Astrocyte (in vitro differentiated cells and primary cell): ENCODE measurements at places on chromosomes 1 and 21. TPM values are rescaled to one million over a fixed set of nuclear protein-coding genes. Genes with fewer than 3 reads are reported as not detected.

DNA sequence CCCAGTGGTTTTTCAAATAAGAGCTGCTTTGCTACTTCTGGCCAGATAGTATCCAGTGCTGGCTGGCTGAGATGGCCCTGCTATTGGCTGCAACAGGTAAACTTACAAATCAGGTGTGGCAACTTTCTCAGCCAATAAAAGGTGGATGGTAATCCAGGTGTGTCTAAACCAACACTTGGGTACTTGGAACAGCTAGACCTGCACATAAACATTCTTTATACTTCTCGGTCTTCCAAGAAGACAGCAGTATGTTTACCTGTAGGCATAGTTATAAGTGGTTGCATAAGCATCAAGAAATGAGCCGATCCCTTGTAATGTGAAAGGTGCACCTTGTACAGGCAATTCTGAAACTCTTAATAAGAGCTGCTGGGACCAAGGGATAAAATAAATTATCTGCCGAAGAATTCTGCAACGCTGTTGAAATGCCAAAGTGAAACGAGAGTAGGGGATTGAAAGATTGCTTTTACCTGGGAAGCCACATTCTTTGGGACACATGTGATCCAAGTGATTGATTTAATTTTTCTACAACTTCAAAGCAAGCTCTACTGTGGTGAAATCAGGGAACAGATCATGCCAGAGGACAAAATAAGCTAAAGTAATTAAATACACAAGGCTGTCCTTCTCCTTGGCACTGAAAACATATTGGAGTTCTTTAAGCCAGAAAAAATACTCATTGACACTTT, at the start of gene CLDN8:
CLDN8 (minus strand) TSS at position 57 of the 683 bp plus-strand sequence. CDS start 172 bp downstream, outside the sequence.
- no peak within 1 kb of the TSS for H3K4me3 ChIP-seq
- no peaks in the 10 kb centered on the region for H3K36me3 ChIP-seq
- H3K27me3 ChIP-seq, result no peaks in the 10 kb centered on the region
- no peak for DNase-seq

DNA sequence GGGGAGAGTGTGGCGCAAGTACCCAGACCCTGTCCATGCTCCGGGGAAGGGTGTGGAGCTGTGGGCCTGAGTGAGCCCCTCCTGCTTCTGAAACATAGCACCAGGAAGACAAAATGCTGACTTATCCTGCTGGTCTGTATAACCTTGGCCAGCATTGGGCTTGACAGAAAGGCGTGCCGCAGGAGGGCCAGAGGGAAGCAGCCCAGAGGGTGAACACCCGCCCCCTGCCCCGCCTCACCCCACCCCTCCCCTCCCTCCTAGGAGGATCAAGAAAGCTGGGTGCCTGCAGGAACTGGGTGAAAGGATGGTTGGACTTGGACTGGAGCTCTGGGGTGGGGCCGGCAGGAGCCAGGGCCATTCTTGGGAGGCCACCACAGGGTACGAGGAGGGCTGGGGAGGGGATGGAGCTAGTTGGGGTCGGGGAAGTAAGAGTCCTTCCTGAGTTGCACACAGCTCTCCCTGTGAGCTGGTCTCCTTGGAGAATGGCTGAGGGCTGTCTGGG, 27.1 kb downstream of the PTPRF start:
- H3K4me3 ChIP-seq, result no peak overlapping the region
- H3K4me1 ChIP-seq, result peaks cover 15% of the 10 kb centered on the region
- no peaks in the 10 kb centered on the region for H3K27me3 ChIP-seq
- peak overlapping the region; percentile 12 for H3K27ac ChIP-seq

DNA sequence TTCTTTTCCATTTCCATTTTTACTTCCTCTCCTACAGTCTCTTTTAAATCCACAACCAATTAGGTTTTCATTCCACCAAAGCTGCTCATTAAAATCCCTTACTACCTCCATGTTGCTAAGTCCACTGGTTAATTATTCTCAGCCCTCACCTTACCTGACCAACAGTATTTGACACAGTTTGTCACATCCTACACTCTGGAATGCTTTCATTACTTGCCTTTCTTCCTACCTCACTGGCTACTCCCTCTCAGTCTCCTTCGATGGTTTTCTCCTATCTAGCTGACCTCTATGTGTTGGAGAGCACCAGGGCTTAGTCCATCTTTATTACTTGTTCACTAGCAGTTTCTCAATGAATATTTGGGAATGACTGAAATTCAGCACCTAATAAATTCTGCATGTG, 78.6 kb downstream of the NME7 start:
- no peak overlapping the region for H3K4me3 ChIP-seq
- no peak for DNase-seq
- H3K36me3 ChIP-seq, result no peaks in the 10 kb centered on the region
- H3K27ac ChIP-seq, result no peak overlapping the region
- no peaks in the 10 kb centered on the region for H3K27me3 ChIP-seq

BRINP2 gene
- not detected in 2 replicates for total RNA-seq

FOXD3 gene
- total RNA-seq, result not detected in 2 replicates
